ENCODE measurements at places on chromosomes 1 and 21.
A peak's percentile ranks its signal among the peaks of the same experiment; 100 is the strongest.

DNA sequence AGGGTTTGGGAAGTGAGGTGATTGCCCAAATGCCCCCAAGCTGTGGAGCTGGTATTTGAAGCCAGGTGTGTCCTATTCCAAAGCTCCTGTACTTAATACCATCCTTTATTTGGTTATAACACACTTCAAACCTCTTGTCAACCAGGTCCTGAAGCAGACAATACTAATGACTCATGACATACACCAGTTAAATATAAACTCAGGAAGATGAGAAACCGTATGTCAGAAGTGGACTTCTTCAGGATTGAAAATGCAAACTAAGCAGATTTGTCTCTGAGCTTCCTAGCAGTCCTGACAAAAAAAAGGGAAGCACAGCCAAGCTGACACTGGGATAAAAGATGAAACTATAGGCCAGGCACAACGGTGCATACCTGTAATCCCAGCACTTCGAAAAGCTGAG is 70.6 kb downstream of the ALPL start:
- no peak for DNase-seq

- peak; percentile 38 for DNase-seq
These were observed 157.3 kb upstream of the PTGFR start for GRCh38 chr1:78333502-78333901.

- no peak for DNase-seq
These were observed 93.8 kb downstream of the LAMC2 start for GRCh38 chr1:183279835-183280234.

DNA sequence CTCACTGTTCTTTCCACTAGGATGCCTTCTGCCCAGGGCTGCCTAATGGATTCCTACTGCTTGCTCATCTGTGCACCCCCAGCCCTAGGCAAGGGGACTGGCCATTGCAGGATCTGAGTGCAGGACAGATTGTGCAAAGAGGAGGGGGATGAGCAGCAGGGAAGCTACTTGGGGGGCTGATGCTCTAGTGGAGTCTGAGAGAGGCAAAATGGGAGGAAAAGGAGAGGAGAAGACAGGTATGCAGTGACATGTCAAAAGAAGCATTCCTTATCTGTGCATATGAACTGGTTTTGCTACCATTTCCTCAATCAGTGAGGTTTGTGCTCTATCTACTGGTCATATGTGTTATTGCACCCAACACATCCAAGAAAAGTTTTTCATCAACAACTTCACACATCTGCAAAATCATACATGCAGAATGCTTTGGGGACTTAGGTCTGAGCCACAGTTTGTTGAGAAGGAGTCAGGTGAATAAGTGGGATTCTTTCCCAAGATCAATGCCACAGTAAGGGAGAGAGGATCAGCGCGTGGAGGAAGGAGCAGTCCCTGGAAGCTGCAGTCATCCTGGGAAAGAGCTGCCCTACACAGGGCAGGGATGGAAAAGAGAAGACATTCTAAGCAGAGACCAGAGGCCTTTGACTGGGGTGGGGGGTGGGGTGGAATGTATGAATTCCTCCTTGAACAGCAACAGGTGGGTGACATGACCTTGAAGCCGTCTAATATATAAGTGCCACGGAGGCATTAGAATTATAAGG is 14.4 kb downstream of the SLC5A9 start:
- DNase-seq, result peak; percentile 14

DNA sequence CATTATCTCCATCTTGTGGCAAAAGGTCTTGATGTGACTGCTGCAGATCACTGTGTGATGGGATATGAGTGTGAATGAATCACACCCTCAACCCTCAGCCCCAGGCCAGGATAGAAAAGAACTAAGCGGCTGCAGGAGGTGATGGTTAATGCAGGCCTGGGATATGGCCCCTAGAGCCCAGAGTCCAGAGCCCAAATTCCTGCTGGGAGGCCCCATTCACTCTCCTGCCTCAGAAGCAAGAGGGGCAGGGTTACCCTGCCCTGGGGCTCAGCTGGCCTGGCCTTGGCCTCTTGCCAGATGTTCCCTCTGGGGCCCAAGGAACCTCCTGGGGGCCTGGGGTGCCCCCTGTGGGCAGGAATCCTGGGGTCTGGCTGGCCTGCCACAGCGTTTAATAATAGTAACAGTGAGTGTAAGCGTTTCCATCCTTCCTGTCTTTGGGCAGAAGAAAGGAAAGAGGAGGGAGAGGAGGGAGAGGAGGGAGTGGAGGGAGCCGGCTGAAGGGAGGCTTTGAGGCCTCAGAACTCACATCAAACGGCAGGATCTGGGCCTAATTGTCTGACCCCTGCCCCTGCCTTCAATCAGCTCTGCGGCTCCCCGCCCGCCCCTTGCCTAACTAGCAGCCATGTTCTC is 26.2 kb downstream of the DMAP1 start:
- DNase-seq, result peak; percentile 15

GRCh38 chr1:89739013-89739843 is 81.6 kb upstream of the LRRC8D start:
- no peak for DNase-seq
